T47D (cell line): ENCODE measurements at places on chromosomes 3 and 15.
A peak's percentile ranks its signal among the peaks of the same experiment; 100 is the strongest.

GRCh38 chr3:144361002-144361401 is 389.4 kb downstream of the DIPK2A start:
- DNase-seq, result no peak

GRCh38 chr3:140394488-140395133 is 283.3 kb upstream of the TRIM42 start:
- no peak for DNase-seq

GRCh38 chr3:107548601-107549000 is 25.8 kb downstream of the BBX start:
- DNase-seq, result no peak

DNA sequence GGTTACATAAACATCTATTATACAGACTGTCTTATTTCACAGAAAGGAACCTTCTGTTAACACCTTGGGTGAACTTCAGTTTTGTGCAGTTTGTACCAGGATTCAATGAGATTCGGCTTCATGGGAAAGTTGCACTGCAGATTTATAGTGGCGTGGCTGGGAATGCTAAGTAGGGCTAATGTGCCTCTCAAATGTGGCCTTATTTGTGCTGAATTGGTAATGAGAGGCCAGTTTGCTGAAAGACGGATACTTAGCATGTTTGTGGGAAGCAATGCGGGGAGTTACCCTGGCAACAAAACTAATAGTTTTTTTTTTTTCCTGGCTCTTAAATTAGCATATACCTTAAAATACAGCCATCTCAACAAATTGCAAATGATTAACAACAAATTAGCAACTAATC is 28.6 kb upstream of the CEMIP start:
- no peak for DNase-seq

GRCh38 chr3:34183114-34183513 is 384.7 kb downstream of the PDCD6IP start:
- no peak for DNase-seq

DNA sequence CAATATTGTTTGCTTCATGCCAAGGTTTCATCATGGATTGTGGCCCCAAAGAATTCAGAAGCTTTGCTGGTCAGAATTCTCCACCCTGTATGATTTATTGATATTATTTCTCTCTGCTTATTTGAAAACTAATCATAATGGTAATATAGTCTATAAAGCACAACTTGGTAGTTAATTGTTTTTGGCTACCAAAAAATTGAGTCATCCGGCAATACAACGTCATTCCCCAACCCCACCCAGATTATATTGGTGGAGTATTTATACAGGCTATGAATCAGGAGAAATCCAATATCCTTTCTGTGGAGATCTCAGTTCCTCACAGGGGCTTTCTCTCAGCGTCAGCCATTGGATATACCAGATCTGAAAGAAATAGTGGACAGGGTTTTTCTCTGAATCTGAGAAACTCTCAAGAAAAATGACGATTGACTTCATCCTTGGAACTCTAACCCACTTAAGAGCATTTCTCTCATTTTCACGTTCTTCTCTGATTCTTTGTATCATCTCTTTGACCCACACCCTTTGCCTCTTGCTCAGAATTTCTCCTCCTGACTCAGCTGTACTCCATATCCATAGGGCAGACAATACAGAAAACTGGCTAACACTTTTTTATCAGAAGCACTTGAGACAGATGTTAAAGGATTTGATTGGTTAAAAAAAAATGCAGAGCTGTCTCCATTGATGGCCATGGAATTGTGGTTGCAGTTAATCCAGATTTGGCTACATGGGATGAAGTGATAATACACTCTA is 1055.8 kb upstream of the CADM2 start:
- no peak for DNase-seq

DNA sequence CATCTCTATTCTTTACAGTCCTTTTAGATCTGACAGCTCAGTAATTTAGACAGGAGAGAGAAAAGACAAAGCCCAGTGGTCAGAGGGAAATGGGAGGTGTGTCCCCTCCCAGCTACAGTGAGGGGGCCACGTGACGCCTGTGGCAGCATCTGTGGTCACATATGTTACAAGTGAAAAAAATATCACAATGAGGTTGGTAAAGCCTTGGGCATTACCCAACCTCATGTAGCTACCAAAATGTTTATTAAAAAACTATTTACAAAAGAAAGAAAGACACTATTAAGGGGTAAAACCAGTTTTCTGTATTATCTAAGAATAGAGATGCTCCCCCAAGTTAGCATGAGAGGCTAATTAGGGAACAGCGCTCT is 42.9 kb upstream of the PLCL2 start:
- DNase-seq, result no peak

GRCh38 chr3:47636921-47637320 is 58.3 kb upstream of the CSPG5 start:
- DNase-seq, result no peak

DNA sequence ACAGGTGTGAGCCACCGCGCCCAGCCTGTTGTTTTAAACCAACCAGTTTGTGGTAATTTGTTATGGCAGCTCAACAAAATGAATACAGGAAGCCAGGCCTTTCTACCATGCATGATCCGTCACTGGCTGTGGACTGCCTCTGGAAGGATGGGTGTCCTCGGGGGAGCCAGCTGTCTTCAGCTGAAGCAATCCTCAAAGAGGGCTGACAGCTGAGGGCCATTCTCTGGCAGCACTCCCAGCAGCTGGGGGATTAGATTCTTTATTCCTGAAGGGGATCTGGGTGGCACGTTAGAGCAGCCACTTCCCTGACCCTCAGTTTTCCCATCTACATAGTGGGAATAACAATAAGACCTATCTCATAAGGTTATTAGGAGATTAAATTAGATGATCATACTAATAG is 24.4 kb downstream of the POLR2M start:
- no peak for DNase-seq

GRCh38 chr15:41940441-41940857 is 31.9 kb downstream of the EHD4 start:
- no peak for DNase-seq

DNA sequence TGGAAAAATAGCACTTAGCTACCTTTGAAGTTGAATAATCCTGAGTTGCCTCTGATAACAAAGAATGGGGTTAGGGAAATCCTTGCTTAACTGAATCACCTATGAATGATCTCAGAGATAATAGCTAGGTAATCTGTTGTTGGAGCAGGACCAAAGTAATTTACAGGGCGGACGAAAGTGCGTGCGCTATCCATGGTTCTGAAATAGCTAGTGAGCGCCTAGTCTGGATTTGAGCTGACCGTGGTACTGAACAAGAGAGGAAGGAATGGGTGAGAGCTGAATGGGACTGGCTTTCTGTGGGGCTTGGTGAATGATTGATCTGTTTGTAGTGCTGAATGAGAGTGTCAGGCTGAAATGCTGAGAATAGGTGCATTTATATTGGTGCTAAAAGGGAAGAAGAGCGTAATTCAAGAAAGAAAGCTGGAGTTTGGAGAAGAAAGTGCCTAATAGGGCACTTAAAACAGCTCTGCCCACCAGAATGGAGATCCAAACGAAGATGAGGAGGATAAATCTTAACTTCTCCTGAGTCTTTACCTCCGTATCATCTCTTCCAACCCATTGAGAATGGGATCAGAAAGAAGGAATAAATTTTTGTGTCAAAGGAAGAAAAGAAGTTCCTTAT is 10.1 kb downstream of the SCN10A start:
- peak; percentile 90 for DNase-seq

GRCh38 chr3:138939561-138940241 is 7.2 kb downstream of the FOXL2 start:
- no peak for DNase-seq
